ENCODE measurements at places on chromosomes 2 and 18. TPM values are rescaled to one million over a fixed set of nuclear protein-coding genes. Genes with fewer than 3 reads are reported as not detected.

Gene MORN2
- 14.3 TPM for total RNA-seq

Gene TGOLN2
- total RNA-seq: 71.1 TPM

Gene TRIM43
- not detected for total RNA-seq

Gene CHRND
- 0.35 TPM for total RNA-seq

Gene BOLL
- total RNA-seq: not detected

Gene MC5R
- total RNA-seq: not detected

Gene CD8B2
- total RNA-seq: not detected

Gene CNDP1
- not detected for total RNA-seq

Gene CPO
- 0.50 TPM for total RNA-seq

Gene RNF152
- 11.8 TPM for total RNA-seq

Gene MSGN1
- not detected for total RNA-seq

Gene PLGLB2
- total RNA-seq: not detected

Gene ACMSD
- not detected for total RNA-seq

Gene LAMA1
- 0.89 TPM for total RNA-seq

Gene CCDC74B
- total RNA-seq: 0.91 TPM

Gene COL3A1
- total RNA-seq: 202 TPM

Gene NAB1
- total RNA-seq: 38.5 TPM

Gene CACNB4
- 0.32 TPM for total RNA-seq

Gene NGEF
- total RNA-seq: 1.6 TPM

Gene EPB41L3
- 34.8 TPM for total RNA-seq

Gene POTEF
- total RNA-seq: not detected

Gene PSD4
- 4.4 TPM for total RNA-seq

Gene MCFD2
- 65.4 TPM for total RNA-seq

Gene COLEC11
- total RNA-seq: 3.3 TPM

Gene SGO2
- total RNA-seq: 2.2 TPM

Measured in left cardiac atrium (tissue), 4 donors.